ENCODE measurements at places on chromosomes 12 and 14. TPM values are rescaled to one million over a fixed set of nuclear protein-coding genes. Genes with fewer than 3 reads are reported as not detected.

OTX2 gene
- total RNA-seq = 17.1 TPM

COCH gene
- 36.4 TPM for total RNA-seq

IL23A gene
- 0.92 TPM for total RNA-seq

RDH12 gene
- total RNA-seq = 1.8 TPM

ACSS3 gene
- total RNA-seq = 9.2 TPM

TEX52 gene
- total RNA-seq = not detected

GUCY2C gene
- total RNA-seq = not detected

SPPL3 gene
- total RNA-seq = 69.9 TPM
